ENCODE measurements at places on chromosomes 2 and 18.

DNA sequence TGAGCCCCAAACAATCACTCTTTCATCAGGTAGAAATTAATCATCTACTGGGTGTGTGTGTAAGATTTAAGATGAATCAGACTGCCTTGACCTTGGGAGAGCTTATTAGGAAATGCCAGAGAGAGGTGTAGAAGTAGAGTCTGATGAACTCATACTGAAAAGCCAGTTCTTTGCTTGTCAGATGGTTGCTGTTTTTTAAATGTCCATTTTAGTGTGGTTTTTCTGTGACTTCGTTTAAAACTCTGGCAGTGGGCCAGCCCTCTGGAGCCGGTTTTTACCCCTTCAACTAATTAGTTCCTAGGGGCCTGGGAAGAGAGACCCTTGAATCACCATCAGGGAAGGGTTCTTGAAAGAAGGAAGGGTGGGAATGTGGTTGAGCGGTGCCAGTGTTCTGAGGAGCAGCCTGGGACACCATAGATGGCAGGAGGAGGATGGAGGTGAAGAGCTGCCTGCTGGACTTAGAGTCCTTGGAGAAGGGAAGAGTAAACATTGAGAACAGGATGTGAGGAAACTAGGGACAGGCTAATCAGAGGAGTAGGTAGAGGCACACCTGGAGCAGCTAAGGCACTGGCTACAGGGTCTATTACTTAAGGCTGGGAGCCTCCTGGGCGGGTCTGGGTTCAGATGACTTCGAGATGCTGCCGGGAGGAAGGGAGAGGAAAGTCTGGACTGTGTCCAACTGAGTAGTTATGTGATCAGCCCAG is 66.1 kb downstream of the LRRFIP1 start:
- no peak for DNase-seq

GRCh38 chr2:216985658-216986141 is 125.8 kb upstream of the TNP1 start:
- no peak for DNase-seq

- peak; percentile 60 for DNase-seq
These were observed 2.8 kb downstream of the SH3BP4 start for GRCh38 chr2:234954551-234954992.

- DNase-seq: no peak
These were observed 28.6 kb downstream of the STK17B start for GRCh38 chr2:196142825-196143224.

GRCh38 chr18:36247036-36247435 is 50.5 kb upstream of the FHOD3 start:
- no peak for DNase-seq

DNA sequence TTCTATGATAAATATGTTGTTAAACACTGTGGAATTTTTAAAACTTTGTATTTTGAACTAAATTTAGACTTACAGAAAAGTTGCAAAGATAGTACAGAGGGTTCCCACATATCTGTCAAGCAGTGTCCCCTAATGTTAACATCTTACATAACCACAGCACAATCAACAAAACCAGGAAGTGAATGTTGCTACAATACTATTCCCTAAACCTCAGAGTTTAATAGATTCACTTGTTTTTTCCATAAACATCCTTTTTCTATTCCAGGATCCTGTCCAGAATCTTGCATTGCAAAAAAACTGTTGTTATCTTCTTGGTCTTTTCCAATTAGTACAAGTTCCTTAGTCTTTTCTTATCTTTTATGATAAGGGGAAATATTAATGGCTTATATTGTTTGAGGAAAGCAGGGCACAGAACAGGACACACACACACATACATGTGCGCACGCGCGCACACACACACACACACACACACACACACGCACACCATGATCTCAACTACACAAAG is 251.1 kb upstream of the TRIB2 start:
- DNase-seq: no peak

GRCh38 chr18:38460657-38461056 is 895.1 kb upstream of the CELF4 start:
- no peak for DNase-seq

DNA sequence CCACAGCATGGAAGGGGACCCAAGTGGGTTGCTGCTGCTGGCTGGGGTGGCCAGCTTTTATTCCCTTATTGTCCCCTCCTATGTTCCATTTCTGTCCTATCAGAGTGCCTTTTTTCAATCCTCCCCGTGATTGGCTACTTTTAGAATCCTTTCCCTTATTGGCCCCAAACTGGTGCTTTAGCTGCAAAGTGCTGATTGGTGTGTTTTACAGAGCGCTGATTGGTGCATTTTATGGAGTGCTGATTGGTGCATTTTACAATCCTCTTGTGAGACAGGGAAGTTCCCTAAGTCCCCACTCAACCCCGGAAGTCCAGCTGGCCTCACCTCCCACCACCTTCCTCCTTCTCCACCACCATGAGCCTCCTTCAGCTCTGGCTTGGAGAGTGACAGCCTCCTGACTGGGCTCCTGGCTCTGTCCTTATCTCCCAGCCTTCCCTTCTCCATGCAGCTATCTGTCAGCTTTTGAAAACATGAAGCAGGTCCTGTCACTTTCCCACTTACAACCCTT is 20.7 kb upstream of the PLB1 start:
- DNase-seq: no peak

DNA sequence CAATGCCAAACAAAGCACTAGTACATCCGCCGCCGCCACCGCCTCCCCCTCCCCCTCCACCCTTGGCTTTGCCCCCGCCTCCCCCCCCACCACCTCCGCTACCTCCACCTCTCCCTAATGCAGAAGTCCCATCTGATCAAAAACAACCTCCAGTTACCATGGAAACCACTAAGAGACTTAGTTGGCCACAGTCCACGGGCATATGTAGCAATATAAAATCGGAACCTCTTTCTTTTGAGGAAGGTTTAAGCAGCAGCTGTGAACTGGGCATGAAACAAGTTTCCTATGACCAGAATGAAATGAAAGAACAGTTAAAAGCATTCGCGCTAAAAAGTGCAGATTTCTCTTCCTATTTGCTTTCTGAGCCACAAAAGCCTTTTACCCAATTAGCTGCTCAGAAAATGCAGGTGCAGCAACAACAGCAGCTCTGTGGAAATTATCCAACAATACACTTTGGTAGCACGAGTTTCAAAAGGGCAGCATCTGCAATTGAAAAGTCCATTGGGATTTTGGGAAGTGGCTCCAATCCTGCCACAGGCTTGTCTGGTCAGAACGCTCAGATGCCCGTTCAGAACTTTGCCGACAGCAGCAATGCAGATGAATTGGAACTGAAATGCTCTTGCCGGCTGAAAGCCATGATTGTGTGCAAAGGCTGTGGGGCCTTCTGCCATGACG is 168.0 kb downstream of the ASXL3 start:
- DNase-seq: peak; percentile 49

DNA sequence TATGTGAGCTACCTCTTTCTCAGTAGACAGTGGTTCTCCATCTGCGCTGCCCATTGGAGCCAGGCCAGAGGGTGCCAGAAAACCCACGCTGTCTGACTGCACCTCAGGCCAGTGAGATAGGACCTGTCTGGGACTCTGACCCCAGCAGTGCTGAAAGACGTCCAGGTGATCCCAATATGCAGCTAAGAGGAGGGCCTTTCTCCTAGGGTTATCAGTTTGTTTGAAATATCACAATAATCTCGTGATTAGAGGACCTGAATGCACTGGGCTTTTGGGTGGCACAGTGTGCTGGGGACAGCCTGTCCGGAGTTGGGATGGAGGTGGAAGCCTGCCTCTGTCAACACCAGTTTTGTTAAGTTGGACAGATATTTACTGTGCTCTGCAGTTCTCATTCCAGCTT is 216.3 kb downstream of the LDLRAD4 start:
- no peak for DNase-seq

All from midbrain (tissue), 1 donor.